HT1080 (cell line): ENCODE measurements at places on chromosomes 7 and 10. TPM values are rescaled to one million over a fixed set of nuclear protein-coding genes. Genes with fewer than 3 reads are reported as not detected.
A peak's percentile ranks its signal among the peaks of the same experiment; 100 is the strongest.

ITIH2 gene
- total RNA-seq = not detected in 2 replicates

SPDYE5 gene
- not detected in 2 replicates for total RNA-seq

CCDC3 gene
- 0.17 and 0.48 TPM in 2 replicates for total RNA-seq

SDK1 gene
- 1.2 and 1.6 TPM in 2 replicates for total RNA-seq

NEUROG3 gene
- total RNA-seq = not detected in 2 replicates

DNA sequence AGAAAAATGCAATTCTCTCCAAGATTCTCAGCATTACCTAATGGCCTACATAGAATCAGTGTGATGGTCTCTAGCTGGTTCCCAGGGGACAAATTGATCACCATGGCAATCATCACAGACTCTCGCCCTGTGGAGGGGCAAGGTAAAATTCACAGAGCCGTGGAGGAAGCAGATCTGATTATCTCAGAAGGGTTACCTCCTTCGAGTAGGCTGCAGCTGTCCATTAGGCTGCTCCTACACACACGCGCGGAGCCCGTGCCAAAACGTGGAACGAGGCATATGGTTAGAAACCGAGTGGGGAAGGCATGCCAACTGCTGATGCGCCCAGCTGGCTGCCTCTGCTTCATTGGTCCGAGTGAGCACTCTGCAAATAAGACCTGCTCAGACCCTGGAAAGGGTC lies 52.8 kb upstream of the PTER start:
- no peak for DNase-seq

DNA sequence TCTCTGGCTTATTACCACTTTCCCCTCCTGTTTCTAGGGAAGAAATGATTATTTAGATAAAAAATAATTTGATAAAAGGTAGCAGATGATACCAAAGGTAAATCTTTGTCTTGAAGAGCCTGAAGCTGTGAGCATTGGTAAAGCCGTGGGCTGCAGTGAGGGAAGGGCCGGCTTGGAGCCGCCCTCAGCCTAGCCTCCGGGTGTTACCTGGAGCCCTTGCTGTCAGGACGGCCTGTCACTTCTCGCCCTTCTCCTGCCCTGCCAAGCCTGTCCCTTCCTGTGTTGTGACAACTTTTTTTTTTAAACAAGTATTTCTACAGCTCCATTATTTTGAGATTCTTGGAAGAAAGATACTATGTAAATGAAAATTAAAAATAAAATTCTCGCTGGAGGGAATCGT lies 7.0 kb downstream of the CUX1 start:
- DNase-seq = no peak

- DNase-seq = no peak
These were observed 174.0 kb upstream of the KCTD7 start for GRCh38 chr7:66454600-66455225.

DNA sequence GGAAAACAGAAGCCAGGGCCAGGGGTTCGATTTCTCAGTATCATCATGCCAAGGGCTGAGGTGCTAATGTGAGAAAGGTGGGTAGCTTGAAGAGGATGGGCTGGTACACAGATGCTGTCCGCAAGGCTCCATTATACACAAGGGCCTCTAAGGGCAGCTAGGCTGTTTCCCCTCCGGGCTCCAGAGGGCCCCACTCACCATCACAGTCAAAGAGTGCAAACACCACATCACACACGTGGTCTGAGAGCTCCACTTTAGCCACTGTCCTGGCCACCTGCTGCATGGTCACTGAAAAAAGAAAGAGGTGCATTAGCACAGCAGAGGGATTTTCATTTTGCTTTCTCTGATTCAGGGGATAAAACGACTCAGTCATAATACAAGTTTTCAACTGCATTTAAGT lies 20.9 kb upstream of the DNAJB12 start:
- DNase-seq = peak; percentile 32

DNA sequence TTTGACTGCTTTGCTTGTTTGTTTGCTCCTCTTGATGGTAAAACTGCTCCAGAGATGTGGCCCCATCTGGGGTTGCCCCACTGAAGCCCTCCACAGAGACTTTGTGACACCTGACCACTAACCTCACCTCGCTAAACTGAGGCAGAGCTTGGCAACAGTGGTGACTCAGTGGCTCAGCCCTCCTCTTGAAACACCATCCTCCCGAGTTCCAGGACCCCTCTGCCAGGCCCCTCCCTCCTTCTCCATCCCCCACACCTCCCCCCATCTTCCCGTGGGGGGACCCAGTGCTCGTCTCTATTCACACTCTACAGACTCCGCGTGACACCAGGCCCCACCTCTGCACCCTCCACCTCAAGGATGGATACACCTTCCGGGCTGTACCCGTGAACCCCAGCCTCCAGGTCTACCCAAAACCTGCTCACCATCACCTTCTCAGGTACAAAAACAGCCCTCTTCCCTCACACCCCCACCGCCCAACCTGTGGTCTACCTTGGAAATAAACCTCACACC lies 19.0 kb upstream of the RET start:
- DNase-seq = no peak

- no peak for DNase-seq
These were observed 61.4 kb upstream of the CTBP2 start for GRCh38 chr10:125221716-125222115.

GRCh38 chr7:76016191-76016947 lies 22.0 kb upstream of the TMEM120A start:
- DNase-seq = no peak

- peak; percentile 9 for DNase-seq
These were observed 32.2 kb downstream of the CSGALNACT2 start for GRCh38 chr10:43170491-43170890.

DNA sequence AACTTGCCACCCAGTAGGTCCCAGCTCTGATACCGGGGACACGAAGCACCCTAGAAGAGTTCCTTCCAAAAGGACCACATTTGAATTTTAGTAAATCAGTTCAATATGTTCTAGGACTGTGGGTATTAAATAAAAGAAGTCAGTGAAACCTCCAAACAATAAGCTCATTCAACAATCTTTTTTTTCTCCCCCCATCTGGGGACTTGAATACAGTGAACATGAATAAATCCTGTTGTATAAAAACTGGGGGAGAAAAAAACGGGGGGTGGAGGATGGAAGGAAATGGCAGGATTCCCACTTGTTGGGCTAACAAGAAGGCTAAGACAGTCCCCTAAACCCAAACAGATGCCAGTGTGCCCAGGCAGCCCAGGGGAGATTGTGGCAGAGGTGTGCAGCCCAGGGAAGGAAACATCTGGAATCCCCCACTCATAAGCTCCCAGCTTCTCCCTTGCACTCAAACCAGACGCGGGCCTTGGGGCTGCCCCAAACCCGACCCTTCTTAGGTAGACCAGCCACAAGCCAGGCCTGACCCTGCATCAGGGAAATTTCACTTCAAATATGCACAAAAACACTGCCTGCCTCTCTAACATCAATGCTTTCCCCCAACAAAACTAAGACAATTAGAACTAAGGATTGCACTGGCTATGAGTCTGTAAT lies 8.8 kb downstream of the AFAP1L2 start:
- DNase-seq = no peak
